Stimulated activated CD4-positive, alpha-beta T cell treated with anti-CD3 and anti-CD28 coated beads, Interleukin-2, amount 100 ng/mL, for 24 hours (primary cell): ENCODE measurements at places on chromosomes 5 and 9.
A peak's percentile ranks its signal among the peaks of the same experiment; 100 is the strongest.

DNA sequence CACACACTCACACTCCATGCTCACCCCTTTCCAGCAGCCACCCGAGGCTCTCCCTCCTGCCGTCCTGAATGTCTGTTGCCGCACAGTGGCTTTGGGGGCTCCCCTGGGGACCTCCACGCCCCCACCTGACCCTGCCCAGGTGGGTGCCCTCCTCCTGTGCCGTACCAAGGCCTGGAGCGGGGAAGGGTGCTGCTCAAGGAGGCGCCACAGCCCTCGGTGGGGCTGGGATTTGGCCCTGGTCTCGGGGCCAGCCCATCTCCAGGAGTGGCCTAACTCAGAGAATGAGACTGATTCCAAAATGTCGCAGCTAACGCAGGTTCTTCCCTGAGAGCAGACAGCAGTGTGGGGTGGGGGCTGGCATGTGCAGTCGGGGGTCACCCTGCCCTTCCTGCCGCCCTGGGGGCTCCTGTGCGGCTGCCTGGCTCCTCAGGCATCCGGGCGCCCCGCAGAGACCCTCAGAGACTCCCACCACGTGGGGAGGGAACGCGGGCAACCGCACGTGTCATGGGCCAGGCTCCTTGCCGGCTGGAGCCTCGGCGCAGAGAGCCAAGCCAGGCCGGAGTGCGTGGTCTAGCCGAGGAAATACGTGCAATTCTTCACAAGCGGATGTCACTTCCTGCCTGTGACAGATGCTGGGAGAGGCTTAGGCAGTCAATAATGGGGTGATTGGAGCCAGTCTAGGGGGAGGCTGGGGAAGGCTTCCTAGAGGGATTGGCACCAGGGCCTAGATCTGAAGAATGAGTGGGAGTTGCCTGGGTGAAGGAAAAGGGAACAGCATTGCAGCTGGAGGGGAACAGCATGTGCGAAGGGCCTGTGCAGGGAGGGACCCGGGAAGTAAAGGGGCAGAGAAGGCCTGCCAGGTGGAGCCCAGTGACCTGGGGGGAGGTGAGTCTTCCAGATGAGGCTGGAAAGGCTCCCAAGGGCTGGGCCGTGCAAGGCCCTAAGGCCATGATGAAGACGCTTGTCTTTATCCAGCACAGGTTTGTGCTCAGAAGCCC is 44.1 kb downstream of the C9orf50 start:
- no peak for DNase-seq

DNA sequence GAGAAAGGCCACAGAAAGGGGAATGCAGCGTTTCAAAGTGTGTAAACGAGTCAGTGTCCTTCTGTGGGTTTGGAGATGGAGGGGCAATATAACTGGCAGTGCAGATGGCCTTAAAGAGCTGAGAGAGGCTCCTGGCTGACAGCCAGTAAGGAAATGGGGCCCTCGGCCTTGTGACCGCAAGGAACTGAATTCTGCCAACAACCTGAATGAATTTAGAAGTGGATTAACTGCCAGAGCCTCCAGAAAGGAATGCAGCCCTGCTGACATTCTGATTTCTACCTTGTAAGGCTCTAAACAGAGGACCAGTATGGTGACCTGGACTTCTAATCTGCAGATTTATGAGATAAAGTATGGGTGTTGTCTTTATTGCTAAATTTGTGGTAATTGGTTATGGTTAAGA is 17.5 kb upstream of the NREP start:
- DNase-seq = no peak

- no peak for DNase-seq
Observed at GRCh38 chr9:116555119-116555518, 132.0 kb upstream of the TRIM32 start.

GRCh38 chr9:75152416-75152815 is 64.1 kb downstream of the OSTF1 start:
- peak; percentile 53 for DNase-seq

GRCh38 chr5:103475629-103476240 is 86.9 kb downstream of the NUDT12 start:
- DNase-seq = no peak

- no peak for DNase-seq
Observed at GRCh38 chr9:70392850-70393249, 21.6 kb downstream of the KLF9 start.

DNA sequence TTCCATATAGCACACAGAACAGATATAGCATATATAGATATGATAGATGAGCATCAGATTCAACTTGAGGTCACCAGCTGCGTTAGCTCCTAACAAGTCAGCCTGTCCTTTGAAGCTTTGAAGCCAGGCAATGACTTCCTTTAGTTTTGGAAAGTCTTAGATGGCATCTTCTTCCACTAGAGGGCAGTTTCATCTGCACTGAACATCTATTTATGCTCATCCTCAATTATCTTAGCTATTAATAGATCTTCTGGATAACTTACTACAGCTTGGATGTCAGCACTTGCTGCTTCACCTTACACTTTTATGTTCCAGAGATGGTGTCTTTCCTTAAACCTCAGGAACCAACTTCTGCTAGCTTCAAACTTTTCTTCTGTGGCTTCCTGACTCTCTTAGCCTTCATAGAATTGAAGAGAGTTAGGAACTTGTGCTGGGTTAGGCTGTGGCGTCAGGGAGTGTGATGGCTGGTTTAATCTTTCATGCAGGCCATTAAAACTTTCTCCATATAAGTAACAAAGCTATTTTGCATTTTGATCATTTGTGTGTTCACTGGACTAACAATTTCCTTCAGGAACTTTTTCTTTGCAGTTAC is 1401.4 kb downstream of the EFNA5 start:
- DNase-seq = no peak

- no peak for DNase-seq
Observed at GRCh38 chr5:77423022-77423750, 68.9 kb downstream of the WDR41 start.

GRCh38 chr5:99019812-99020697 is 91.2 kb upstream of the CHD1 start:
- no peak for DNase-seq

- DNase-seq = no peak
Observed at GRCh38 chr9:96202971-96203780, 98.8 kb downstream of the HSD17B3 start.

GRCh38 chr9:125893277-125893676 is 146.1 kb downstream of the PBX3 start:
- no peak for DNase-seq

- DNase-seq = no peak
Observed at GRCh38 chr9:69104830-69105527, 69.1 kb upstream of the TJP2 start.

DNA sequence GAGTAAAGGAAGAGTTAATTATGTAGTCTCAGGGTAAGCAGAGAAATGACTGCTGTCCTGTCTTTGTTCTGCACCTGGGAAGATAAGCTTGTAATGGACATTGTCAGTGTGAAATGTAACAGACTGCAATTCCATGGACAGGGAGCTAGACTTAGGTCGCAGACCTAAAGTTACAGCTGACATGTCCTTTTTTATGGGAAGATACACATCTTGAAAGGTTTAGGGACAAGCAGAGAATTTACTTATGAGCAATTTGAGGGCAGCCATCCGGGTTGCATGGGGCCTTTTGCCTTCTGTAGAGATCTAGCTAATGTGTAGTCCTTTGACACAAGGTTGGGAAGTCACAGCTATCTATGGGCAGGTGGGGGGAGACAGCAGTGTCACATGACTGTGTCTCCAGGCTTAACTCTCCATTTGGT is 85.7 kb downstream of the SERINC5 start:
- DNase-seq = no peak

- no peak for DNase-seq
Observed at GRCh38 chr5:66343370-66344071, 199.4 kb downstream of the SREK1 start.

- no peak for DNase-seq
Observed at GRCh38 chr5:73599380-73599779, 26.6 kb upstream of the ARHGEF28 start.

- DNase-seq = no peak
Observed at GRCh38 chr9:36945999-36946398, 88.1 kb downstream of the PAX5 start.

- no peak for DNase-seq
Observed at GRCh38 chr9:8858596-8859161, 1059.1 kb upstream of the DMAC1 start.

GRCh38 chr9:749716-750115 is 91.8 kb upstream of the DMRT1 start:
- DNase-seq = peak; percentile 28

- DNase-seq = no peak
Observed at GRCh38 chr5:17282283-17283120, 65.1 kb downstream of the BASP1 start.

- no peak for DNase-seq
Observed at GRCh38 chr5:110458313-110458712, 268.2 kb downstream of the TMEM232 start.

GRCh38 chr5:145347026-145347616 is 488.0 kb downstream of the PRELID2 start:
- DNase-seq = no peak

DNA sequence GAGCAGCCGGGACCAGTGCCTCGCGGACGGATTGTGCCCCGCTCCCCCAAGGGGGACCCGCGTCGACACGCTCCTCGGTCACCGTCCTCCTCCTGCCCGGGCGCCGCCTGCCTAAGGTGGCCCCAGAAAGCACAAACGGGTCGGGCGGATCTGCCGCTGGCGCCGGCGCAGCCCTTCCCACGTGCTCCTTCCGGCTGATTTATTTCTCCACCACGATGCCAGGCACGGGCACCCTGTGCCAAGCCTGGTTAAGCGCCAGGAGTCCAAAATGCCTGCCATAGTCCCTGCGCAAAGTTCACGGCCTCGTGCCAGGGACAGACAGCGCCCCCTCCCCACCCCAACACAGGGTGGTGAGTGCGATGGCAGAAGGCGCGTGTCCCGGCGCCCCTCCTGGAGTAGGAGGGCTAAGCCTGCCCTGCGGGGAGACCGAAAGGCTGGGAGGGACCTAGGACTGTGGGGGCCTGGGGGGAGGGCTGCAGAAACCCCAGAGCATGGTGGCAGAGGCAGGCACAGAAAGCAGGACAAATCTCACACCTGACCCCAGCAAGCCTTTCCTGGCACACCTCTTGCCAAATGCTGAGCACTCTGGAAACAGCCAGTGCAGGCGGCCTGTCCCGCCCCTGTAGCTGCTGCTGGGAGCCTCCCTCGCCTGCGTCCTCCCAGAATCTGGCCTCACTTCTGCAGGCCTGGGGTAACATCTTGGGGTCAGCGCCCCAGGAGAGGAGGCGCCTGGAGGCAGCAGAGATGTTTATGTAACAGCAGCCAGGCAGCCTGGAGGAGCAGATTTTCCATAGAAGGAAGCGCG is 1.1 kb upstream of the NOTCH1 start:
- peak; percentile 61 for DNase-seq

- no peak for DNase-seq
Observed at GRCh38 chr5:54659700-54660131, 142.2 kb downstream of the SNX18 start.

- no peak for DNase-seq
Observed at GRCh38 chr5:136000932-136001331, 27.9 kb upstream of the TGFBI start.

DNA sequence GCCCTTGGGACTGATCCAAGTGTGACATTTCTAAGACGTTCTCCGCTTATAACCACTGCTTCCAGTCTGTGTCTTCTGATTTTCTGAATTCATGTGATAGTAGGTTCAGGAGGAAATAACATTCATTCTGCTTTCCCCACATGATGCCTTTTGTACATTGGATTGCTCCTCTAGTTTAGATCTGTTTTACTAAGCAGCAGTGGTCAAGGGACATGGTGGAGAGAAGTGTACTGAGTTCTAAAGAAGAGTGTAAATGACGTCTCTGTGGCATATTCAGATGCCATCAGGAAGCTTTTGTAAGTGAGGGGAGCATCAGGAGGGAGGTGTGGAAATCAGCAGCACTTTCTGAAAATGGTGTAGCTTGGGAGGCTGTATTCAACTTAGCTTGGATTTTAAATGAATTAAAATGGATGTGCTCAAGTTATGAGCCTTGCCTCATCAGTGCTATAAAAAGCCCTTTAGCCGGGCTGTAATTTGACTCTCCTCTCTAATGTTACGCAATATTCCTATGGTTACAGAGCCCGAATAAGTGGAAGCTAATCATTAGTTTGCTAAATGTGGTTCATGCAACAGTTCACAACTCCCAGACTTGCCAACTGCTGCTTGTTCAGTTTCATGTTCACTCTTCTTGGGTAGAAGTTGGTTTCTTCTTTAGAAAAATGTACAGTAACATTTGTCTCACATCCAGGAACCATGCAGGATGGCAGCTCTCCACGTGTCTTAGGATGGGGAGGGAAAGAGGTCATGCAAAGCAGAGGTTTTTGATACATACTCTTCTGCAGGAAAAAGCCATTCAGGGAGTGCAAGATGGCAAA is 281.3 kb downstream of the ARHGAP26 start:
- no peak for DNase-seq

DNA sequence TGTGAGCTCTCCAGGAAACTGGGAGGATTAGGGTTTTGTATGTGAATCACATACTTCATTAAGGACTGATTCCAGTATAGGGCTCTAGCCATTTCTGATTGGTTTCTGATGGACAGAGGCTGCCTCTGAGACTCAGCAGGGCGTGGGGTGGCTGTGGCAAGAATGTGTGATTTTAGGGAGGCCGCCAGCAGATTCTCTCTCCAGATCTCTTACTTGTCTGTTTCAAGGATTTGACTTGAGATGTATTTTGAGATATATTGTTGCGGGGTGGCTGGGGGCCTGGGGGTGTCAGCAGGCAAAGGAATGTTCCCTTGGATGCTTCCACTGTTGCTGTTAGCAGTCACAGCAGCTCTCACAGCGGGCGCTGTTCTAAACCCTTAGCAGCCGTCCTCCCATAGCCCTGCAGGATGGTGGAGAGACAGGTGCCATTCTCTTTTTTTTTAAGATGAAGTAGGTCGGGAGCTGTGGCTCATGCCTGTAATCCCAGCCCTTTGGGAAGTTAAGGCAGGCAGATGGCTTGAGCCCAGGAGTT is 8.0 kb upstream of the HNRNPAB start:
- DNase-seq = no peak

GRCh38 chr5:68683632-68684036 is 410.2 kb upstream of the SLC30A5 start:
- DNase-seq = no peak

DNA sequence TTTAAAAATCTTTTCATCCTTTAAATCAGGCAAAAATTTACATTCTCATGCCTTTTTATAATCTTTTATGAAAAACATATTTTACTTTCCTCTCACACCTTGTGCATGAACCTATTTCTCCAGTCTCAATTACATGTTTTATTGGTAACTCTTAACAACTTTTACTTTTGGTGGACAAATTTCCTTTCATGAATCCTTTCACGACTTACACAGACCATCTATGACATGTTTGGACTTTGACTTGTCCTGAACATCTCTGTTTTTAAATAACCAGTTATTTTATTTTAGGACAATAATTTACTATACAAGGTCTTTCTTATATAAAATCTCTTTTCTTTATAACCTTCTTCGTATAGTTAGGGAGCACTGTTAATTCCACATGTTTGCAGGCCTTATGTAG is 26.5 kb upstream of the MTMR12 start:
- DNase-seq = no peak

GRCh38 chr5:101271416-101271815 is 368.3 kb upstream of the ST8SIA4 start:
- DNase-seq = no peak
